ENCODE measurements at places on chromosomes 1 and 21. TPM values are rescaled to one million over a fixed set of nuclear protein-coding genes. Genes with fewer than 3 reads are reported as not detected.

The HSD3B2 gene
- total RNA-seq, result not detected

The SELP gene
- 9.5 TPM for total RNA-seq

The BNIPL gene
- 9.5 TPM for total RNA-seq

The DCST1 gene
- total RNA-seq, result not detected

The KIAA1614 gene
- 52.6 TPM for total RNA-seq

The AMY1A gene
- total RNA-seq, result not detected

The CD1D gene
- total RNA-seq, result 2.7 TPM
